ENCODE measurements at places on chromosomes 12 and 14. TPM values are rescaled to one million over a fixed set of nuclear protein-coding genes. Genes with fewer than 3 reads are reported as not detected.

The FBRSL1 gene
- 51.0 TPM for total RNA-seq

The IL31 gene
- total RNA-seq, result not detected

The KIF26A gene
- 4.6 TPM for total RNA-seq

DNA sequence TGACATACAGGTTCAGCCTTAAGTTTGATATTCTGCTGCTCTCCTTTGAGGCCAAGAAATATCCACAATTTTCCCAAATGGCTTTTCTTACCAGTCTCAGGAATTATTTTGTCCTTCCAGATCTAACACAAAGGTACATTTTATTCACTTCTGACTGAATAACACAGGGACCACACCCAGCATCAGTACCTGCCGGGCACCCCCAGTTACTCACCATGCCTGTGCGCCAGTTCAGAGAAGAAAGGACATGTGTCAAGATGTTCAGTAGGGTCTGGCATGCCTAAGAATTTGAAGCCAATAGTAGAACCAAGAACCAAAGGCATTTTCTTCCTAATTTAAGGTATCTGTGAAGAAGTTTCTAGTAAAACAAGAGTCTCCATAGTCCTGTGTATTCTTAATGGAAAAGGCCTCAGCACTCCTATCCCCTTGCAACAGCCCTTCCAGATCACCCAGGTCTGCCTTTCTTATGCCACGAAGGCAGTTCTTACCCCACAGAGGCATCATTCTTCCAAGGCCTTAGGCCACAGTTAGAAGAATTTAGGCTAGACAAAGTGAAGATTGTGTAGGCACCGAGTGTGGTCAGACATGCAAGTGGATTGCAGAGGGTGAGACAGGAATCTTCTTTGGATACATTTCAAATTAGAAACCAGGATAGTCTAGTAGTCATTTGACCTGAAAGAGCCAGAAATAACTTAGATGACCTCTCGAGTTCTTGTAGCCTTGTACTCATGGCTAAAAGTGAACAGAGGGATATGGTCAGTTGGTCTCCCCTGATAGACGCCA lies 140.1 kb upstream of the HIF1A start:
- H3K4me1 ChIP-seq, result no peaks in the 10 kb centered on the region
- H3K4me3 ChIP-seq, result no peak overlapping the region
- no peak overlapping the region for H3K27ac ChIP-seq
- DNase-seq, result no peak

GRCh38 chr12:78007173-78007572 lies 176.5 kb downstream of the NAV3 start:
- no peak overlapping the region for H3K27ac ChIP-seq
- no peak overlapping the region for H3K4me3 ChIP-seq
- H3K4me1 ChIP-seq, result no peaks in the 10 kb centered on the region
- DNase-seq, result no peak
- no peaks in the 10 kb centered on the region for H3K36me3 ChIP-seq
- H3K27me3 ChIP-seq, result no peaks in the 10 kb centered on the region

DNA sequence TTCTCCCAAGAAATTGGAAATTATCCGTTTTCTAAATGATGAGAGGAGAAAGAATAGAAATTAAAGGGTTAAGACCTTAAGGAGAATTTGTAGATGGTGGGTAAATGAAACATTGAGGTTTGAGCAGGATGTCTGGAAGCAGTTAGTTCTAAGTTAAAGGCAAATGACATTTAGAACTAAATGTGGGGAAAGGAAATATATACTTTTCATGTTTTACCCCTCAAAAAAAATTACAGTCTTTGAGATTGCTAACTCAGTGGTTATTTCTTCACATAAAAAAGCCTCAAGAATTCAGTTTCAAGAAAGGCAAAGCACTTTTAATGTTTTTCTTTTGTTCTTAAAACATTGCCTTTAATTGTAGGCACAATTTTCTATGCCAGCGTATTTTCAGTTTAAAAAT lies 114.0 kb downstream of the PLEKHA5 start:
- no peaks in the 10 kb centered on the region for H3K27me3 ChIP-seq
- peaks cover 6% of the 10 kb centered on the region for H3K4me1 ChIP-seq
- no peak for DNase-seq

GRCh38 chr14:20631023-20631879 lies 10.2 kb downstream of the OR6S1 start:
- DNase-seq, result no peak
- H3K4me3 ChIP-seq, result peak overlapping the region; percentile 23
- H3K27me3 ChIP-seq, result no peaks in the 10 kb centered on the region
- H3K27ac ChIP-seq, result no peak overlapping the region

- H3K4me3 ChIP-seq, result no peak overlapping the region
- H3K27ac ChIP-seq, result no peak overlapping the region
- DNase-seq, result peak; percentile 78
- H3K36me3 ChIP-seq, result no peaks in the 10 kb centered on the region
- H3K4me1 ChIP-seq, result no peaks in the 10 kb centered on the region
Observed at GRCh38 chr14:93231129-93231979, 24.3 kb downstream of the UBR7 start.

DNA sequence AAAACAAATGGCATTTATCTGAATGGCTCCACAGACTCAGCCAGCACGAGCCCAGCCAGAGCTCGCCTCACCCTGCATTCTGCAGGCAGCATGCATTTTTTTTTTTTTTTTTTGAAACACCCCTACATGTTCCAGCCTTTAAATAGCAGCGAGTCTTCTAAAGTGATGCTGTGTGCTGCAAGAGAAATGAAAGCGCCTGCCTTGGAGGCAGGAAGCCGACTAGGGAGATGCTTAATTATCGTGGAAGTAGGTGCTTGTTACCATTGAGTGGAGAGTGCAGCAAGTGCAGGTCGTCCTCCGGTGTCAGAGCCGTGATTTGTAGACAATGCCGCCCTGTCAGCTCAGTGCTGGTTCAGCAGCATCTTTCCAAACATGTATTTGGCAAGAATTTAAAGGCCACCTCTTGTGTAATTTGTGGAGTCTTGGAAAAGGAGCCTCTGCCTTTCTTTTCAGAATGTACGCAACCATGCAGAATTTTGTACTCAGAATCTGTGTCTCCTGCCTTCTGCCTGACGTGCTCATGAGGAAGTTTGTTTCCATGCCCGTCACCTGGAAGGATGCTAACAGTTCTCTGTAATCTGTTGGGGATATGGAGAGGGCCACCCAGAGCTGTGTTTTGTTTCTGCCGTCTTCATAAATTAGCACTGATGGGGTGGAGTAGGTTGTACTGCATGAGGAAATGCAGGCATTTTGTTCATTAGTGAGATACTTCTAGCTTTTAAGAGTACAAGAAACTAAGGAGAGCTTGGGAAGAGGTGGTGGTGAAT lies 345.9 kb upstream of the RGS6 start:
- H3K4me1 ChIP-seq, result no peaks in the 10 kb centered on the region
- H3K27me3 ChIP-seq, result no peaks in the 10 kb centered on the region
- peak overlapping the region; percentile 38 for H3K4me3 ChIP-seq
- H3K36me3 ChIP-seq, result no peaks in the 10 kb centered on the region

GRCh38 chr14:65281991-65282895 lies 130.3 kb upstream of the FUT8 start:
- H3K36me3 ChIP-seq, result no peaks in the 10 kb centered on the region
- H3K27ac ChIP-seq, result no peak overlapping the region
- H3K4me1 ChIP-seq, result no peaks in the 10 kb centered on the region
- no peak overlapping the region for H3K4me3 ChIP-seq
- no peaks in the 10 kb centered on the region for H3K27me3 ChIP-seq

GRCh38 chr14:74203639-74204038 lies 35.6 kb upstream of the VSX2 start:
- DNase-seq, result no peak
- H3K4me1 ChIP-seq, result no peaks in the 10 kb centered on the region
- no peaks in the 10 kb centered on the region for H3K27me3 ChIP-seq
- peaks cover 7% of the 10 kb centered on the region for H3K36me3 ChIP-seq

DNA sequence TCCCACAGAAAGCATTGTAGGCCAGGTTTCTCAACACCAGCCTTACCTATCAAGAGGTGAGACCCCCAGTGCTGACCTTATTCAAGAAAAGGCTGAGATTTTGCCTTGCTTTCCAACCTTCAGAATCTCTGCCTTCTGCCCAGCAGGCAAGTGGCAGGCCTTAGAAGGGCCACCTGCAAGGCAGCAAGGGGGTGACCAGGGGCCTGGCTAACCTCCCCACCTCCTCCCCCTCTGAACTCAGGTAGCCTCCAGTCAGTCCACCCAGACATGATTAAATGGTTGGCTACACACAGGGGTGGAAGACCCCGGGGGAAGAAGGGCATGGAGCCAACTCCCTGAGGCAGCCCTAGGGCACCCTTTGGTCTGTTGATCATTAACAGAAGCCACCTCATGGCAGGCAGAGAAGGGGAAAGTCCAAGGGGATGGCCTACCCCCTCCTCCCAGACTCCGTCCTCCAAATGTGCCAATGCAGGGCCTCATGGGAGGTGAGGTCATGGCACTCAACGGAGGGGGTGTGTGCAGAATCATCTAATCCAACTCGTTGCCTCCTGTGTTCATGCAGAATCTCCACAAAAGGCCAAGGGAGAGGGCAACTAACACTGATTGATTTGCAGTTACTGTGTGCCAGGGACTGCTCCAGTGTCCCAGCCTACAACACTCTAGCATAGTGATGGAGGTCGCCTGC lies 8.5 kb downstream of the ZFP36L1 start:
- H3K4me1 ChIP-seq, result peaks cover 2% of the 10 kb centered on the region
- H3K4me3 ChIP-seq, result no peak overlapping the region
- H3K27ac ChIP-seq, result no peak overlapping the region
- no peaks in the 10 kb centered on the region for H3K27me3 ChIP-seq

DNA sequence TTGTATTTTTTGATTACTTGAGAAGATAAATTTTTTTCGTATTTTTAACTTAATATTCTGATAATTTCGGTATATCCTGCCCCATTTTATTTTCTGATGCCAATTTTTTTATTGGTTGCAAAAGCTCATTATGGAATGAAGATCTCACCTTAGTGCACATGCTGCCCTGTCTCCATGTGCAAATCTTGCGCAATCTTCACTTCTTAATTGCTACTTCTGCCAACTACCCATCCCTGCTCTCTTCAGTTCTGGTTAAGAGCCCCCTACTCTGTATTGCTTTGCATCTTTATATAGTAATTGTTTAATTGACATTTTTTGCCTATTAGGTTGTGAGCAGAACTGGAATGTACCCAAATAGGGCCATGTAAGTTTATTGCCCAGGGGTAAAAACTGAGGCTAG lies 20.5 kb upstream of the LRRK2 start:
- no peak overlapping the region for H3K4me3 ChIP-seq
- DNase-seq, result no peak
- no peaks in the 10 kb centered on the region for H3K4me1 ChIP-seq
- no peak overlapping the region for H3K27ac ChIP-seq
- no peaks in the 10 kb centered on the region for H3K36me3 ChIP-seq
- H3K27me3 ChIP-seq, result no peaks in the 10 kb centered on the region

DNA sequence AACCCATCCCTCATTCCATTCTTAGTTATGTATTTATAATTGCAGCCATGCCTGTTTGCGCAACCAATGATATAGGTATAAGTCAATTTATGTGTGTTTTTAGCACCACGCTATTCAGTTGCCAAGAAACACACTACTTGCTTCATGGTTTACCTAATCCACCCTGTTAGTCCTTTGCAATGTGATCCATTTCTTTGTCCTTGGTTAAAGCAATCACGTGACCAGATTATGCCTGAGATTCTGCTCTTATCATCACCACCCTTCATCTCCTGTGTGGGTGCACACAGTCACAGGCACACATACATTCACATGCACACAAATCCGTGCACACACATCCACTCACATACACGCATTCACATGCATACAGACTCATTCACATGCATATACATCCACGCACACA lies 52.3 kb upstream of the KCNA5 start:
- no peaks in the 10 kb centered on the region for H3K36me3 ChIP-seq
- no peak overlapping the region for H3K4me3 ChIP-seq
- H3K27ac ChIP-seq, result no peak overlapping the region
- H3K4me1 ChIP-seq, result no peaks in the 10 kb centered on the region
- no peaks in the 10 kb centered on the region for H3K27me3 ChIP-seq
- DNase-seq, result no peak

GRCh38 chr12:120584343-120585149 lies 3.3 kb upstream of the POP5 start:
- no peaks in the 10 kb centered on the region for H3K4me1 ChIP-seq
- no peak overlapping the region for H3K27ac ChIP-seq
- peak; percentile 68 for DNase-seq
- H3K36me3 ChIP-seq, result no peaks in the 10 kb centered on the region
- peak overlapping the region; percentile 66 for H3K4me3 ChIP-seq

- no peak overlapping the region for H3K4me3 ChIP-seq
- no peaks in the 10 kb centered on the region for H3K27me3 ChIP-seq
- no peak overlapping the region for H3K27ac ChIP-seq
- no peaks in the 10 kb centered on the region for H3K36me3 ChIP-seq
- no peak for DNase-seq
- no peaks in the 10 kb centered on the region for H3K4me1 ChIP-seq
Observed at GRCh38 chr14:33469898-33470297, 481.0 kb downstream of the EGLN3 start.

- no peak for DNase-seq
- H3K27ac ChIP-seq, result no peak overlapping the region
- no peak overlapping the region for H3K4me3 ChIP-seq
- H3K4me1 ChIP-seq, result no peaks in the 10 kb centered on the region
Observed at GRCh38 chr14:94461526-94462218, 9.1 kb upstream of the SERPINA11 start.

DNA sequence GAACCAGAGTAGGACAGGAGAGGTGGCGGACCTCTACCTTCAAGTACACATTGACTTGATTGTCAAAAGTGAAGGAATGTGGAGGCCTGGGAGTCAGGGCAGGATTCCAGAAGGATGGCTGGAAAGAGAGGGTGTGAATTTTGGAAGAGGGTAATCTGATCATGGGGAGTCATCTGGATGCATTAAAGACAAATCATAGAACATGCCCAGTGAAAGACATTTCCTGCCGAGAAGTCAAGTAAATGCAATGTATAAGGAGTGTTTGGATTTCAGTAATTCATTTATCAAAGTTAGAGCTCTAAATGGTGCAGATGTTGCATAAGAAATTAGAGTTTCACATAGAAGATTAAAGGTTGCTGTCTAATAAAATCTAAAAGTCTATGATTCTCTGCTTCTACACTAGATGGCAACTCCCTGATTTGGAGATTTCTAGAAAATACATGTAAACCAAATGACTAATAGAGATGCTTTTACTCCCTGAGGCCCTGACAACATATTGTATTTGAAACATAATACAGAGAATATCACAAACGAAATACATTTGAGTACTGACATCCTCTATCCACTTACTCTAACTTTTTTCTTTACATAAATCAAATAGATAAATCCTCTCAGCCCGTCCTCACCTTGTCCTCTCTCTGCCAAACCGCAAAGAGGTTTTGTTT lies 91.3 kb downstream of the KCNA5 start:
- no peaks in the 10 kb centered on the region for H3K27me3 ChIP-seq
- no peaks in the 10 kb centered on the region for H3K36me3 ChIP-seq

Data from aorta (tissue), 5 donors.